ENCODE measurements at places on chromosomes 2 and 18.
A peak's percentile ranks its signal among the peaks of the same experiment; 100 is the strongest.

DNA sequence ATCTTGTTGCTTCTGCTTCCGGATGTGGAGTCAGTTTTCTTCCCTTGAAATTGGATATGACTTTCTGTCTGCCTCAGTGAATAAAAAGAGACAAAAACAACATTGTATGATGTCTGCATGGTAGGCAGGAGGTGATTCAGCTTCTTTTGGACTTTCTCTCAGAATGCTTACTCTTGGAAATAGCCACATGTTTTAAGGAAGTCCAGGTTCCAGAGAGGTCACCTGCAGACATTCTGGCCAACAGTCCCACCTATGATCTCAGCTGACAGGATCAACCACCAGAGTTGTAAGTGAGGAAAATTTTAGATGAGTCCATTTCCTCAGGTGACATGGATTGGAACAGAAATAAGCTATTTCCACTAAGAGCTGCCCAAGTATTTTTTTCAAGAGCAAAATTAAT, 508.7 kb upstream of the FAM98A start:
- DNase-seq, result no peak

DNA sequence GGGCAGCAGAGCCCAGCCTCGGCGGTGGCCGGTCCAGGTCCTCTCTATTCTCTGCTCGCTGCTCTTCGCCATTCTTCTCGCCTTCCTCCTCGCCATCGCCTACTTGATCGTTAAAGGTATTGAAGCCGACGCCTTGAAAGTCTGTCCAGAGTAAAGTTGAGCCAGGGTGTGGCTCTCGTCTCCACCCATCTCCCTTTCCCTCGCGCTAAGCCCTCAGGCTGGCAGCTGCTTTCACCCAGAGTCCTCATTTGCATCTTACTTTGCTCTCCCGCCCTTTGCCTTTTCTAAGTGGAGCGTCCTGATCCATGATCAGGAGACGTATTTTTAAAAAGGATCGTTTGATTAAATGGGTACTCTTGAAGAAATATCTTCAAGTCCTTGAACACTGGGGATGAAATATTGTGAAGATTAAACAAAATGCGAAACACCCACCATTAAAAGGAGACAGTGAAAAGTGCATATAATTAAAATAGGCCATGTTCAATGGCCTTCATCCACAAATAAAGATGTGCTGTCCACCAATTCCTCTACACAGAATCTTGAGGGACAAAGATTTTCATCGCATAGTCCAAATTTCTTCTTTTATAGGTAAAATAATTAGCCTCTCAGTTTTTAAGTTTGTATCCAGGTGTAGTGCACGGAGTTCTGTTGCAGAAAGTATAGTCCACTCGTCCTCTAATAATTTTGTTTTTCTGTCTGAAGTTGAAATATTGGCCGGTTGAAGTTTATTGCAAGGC, 657 bp downstream of the ARL6IP6 start:
- peak; percentile 33 for DNase-seq

GRCh38 chr2:50782543-50782942, 249.4 kb downstream of the NRXN1 start:
- DNase-seq, result no peak

GRCh38 chr2:168180914-168181313, 66.5 kb downstream of the STK39 start:
- DNase-seq, result no peak

DNA sequence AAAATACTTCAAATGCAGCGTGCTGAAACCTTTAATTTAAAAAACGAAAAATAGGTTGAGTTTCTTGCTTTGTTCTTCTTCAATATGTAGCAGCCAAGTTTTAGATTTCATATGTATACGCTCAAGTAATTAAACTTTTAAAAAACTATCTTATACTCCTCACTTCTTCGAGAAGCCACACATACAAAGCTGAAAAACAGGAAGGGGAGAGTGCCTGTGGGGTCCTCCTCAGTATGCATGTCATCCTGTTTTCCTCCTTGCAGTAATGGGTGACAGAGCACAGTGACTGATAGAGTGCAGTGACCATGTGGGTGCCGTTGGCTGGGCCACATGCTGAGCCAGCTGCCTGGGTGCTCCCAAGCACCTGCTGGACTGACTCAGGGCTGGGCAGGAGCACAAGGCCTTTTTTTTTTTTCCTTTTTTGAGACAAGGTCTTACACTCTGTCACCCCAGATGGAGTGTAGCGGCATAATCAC, 33.3 kb downstream of the UXS1 start:
- no peak for DNase-seq

DNA sequence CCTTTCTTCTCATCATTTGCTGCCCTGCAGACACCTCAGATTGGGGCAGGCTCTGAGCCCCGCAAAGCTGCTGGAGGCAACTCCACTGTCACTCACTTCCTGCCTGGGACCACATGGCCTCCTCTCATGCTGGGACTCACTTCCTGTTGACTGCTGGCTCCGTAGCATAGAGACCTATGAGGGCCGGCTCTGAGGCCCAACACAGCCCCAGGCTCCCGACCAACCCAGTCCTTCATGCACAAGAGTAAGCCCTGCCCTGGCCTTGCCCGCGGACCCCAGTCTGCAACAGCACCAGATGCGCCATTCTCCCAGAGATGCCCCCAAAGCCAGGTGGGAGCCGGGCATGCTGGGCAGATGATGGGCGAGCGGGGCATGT, 55.7 kb downstream of the DNMT3A start:
- DNase-seq, result no peak

DNA sequence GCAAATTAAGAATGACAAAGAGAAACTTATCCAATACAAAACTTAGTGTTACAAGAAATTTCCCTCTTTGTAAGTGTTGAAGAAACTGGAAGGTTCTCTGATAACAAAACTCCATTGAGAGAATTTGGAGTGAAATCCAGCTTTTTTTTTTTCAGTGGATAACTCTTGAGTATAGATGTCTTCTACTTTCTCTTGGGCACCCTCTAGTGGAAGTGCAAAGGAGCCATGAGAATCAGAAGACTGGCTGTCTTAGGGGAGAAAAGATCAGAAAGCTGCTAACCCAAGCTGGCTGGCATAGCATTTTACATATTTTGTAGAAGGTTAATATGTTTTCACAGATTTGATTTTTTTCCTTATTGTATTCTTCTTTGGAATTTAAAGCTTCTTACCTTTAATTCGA, 138.8 kb upstream of the SATB2 start:
- no peak for DNase-seq

- DNase-seq, result no peak
Measured at GRCh38 chr2:225493420-225494099, 94.0 kb downstream of the NYAP2 start.

DNA sequence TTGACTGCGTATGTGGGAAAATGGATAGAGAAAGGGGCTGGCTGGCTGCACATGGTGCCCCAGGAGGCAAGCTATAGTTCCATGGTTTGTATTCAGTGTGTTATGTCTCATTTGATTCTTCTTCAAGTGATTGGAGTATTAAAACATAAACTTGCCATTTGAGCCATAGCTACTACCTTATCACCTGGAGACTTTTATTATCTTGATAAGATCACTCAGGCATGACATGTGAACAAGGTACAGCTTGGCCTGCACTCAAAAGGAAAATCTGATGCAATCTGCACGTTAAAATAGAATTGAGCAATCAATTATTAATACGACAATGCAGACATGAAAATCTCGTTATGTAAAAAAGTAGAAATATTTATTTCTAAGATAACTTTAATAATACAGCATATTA, 116.9 kb downstream of the RND3 start:
- DNase-seq, result peak; percentile 22

GRCh38 chr18:32906506-32907310, 133.9 kb upstream of the KLHL14 start:
- no peak for DNase-seq

- no peak for DNase-seq
Measured at GRCh38 chr2:128369108-128369555, 50.5 kb upstream of the HS6ST1 start.

- peak; percentile 27 for DNase-seq
Measured at GRCh38 chr2:8872821-8873432, 35.5 kb upstream of the KIDINS220 start.

- no peak for DNase-seq
Measured at GRCh38 chr2:151707857-151708256, 26.4 kb downstream of the NEB start.

GRCh38 chr18:1013951-1014350, 109.3 kb downstream of the ADCYAP1 start:
- no peak for DNase-seq

DNA sequence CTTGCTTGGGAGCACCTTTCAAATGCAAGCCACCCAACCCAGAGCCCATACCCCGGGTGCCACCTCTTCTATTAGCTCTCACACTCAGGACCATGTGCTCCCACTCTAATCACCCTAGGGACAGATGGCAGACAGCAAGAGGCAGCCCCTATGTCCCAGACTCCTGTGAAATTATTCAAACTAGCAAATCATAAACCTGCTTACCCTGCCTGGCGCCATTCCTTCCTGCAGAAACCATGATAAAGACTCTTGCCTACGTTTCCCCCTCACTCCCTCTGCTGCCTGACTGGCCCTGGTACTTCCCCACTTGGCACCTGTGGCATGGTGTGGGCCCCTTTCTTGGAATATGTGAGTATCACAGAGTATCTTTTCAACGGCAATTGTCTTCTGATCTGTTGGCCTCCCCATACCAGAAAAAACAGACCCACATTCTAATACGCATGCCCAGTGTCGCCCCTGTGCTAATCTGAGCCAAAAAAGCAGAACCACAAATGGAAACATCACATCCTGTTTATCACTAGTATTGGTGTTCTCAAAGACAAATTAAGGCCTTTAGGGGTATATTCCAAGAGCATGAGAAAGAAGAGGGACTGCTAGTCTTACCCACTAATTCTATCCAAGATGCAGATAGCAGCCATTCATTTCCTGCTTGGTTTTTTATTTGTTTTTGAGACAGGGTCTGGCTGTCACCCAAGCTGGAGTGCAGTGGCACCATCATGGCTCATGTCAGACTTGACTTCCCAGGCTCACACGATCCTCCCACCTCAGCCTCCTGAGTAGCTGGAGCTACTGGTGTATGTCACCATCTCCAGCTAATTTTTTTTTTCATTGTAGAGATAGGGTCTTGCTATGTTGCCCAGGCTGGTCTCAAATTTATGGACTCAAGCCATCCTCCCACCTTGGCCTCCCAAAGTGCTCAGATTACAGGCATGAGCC, 44.1 kb upstream of the TTC39C start:
- DNase-seq, result no peak

DNA sequence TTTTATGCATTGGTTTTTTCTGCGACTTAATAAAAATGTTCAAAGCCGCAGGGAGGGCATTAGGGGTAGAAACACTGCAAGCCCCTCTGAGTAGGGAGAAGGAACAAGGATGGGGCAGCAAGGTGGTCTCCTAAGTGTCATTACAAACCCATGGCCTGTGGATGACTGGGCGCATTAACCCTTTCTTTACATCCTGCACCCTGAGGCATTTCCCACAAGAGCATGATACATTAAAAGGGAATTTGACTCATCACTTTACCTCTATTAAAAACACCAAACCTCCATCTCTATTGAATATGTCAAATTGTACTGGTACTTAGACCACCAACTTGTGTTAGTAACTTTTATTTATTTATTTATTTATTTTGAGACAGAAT, 112.5 kb downstream of the VIT start:
- DNase-seq, result no peak

GRCh38 chr18:40413160-40413559, 1541.9 kb upstream of the PIK3C3 start:
- DNase-seq, result peak; percentile 35

- DNase-seq, result no peak
Measured at GRCh38 chr18:40259115-40259835, 1695.8 kb upstream of the PIK3C3 start.

DNA sequence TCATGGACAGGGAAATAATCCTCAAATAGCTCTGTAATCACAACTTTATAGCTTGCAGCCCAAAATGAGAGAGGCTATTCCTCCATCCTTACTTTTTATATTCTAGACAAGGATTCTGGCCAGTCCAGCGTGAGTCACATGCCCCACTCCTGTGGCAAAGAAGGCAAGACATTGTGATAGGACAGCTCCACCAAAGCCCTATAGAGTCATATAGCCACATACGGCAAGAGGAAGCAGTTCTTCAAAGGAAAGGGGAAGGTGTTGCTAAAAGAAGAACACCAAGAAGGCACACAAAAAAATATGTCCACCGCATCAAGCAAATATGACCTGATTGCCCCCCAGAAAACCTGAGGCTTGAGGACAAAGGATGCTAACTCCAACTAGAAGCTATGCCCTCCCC, 3.4 kb upstream of the GFPT1 start:
- no peak for DNase-seq

DNA sequence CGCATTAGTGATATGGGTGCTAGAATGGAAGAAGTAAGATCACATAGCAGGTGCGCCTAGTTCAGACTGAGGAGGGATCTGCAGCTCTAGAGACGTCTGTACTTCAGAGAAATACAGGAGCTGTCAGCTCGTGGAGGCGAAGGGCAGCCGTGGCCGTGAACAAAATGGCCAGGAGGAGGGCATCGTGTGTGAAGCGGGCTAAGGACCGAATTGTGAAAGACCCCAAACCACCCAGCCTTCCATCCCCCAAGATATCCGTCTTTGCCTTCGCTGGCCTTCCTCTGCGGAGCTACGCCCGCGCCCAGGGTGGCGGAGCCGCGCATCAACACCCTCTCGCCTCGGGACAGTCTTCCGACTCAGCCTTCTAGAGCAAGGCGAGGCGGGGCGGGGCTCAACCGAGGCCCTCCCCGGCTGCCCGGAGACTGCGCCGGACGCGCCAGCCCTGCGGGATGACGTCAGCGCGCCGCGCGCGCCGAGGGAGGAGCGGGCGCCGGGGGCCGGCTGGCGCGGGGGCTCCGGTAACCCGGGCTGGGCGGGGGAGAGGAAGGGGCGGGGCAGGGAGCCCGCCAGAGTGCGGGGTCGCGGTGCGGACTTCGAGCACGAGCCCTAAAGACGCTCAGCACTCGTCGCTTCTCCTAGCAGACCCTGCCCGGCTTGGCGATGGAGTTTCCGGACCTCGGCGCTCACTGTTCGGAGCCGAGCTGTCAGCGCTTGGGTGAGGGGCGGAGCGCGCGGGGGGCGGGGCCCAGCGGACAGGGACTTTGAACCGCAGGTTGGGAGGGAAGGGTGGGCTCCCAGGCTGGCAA, at the start of gene ZFAND2B:
ZFAND2B (plus strand) TSS at position 455 of the 806 bp plus-strand sequence; CDS start at position 661, 206 bp downstream.
- peak; percentile 71 for DNase-seq

DNA sequence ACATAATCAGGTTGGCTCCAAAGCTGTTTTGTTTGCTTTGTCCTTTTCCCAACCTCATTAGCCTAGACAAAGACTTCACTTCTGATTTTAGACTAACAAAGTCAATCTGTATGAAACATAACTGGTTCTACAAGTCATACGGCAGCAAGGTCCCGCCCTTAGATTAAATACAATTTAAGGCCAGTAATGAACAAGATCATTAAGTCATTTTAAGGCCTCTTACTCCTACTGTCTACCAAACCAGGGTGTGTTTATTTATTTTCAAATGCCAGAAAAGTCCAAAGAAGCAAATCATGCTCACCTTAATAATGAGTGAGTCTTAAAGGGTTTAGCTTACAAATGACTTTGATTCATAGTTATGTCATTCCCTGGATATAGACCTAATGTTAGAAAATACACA, 148.4 kb upstream of the ACVR2A start:
- DNase-seq, result no peak

GRCh38 chr18:55246278-55246677, 287.0 kb upstream of the CCDC68 start:
- no peak for DNase-seq

- no peak for DNase-seq
Measured at GRCh38 chr18:74519320-74520095, 14.8 kb upstream of the CNDP1 start.

GRCh38 chr2:145644820-145645302, 1124.9 kb upstream of the ZEB2 start:
- no peak for DNase-seq

Measured in NCI-H2107 (cell line).